ENCODE measurements at places on chromosomes 1 and 21.

DNA sequence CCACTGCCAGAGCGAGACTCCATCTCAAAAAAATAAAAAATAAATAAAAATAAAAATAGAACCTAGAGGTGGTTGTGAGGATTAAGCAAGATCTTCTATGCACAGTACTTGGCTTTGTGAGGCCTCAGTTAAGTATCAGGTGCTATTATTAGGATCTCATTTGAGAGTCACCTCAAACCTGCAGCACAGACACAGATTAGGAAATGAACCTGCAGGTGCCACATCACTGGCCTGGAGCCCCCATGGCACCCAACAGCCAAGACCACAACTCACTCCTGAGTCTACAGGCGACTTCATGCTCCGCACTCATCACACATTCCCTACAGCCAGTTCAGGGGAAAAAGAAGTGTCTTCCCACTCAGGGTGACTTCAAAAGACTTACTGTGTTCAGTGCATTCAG lies 176.8 kb downstream of the SLC45A1 start:
- peak; percentile 84 for DNase-seq

GRCh38 chr1:109488696-109489095 lies 5.0 kb downstream of the ATXN7L2 start:
- DNase-seq, result no peak

DNA sequence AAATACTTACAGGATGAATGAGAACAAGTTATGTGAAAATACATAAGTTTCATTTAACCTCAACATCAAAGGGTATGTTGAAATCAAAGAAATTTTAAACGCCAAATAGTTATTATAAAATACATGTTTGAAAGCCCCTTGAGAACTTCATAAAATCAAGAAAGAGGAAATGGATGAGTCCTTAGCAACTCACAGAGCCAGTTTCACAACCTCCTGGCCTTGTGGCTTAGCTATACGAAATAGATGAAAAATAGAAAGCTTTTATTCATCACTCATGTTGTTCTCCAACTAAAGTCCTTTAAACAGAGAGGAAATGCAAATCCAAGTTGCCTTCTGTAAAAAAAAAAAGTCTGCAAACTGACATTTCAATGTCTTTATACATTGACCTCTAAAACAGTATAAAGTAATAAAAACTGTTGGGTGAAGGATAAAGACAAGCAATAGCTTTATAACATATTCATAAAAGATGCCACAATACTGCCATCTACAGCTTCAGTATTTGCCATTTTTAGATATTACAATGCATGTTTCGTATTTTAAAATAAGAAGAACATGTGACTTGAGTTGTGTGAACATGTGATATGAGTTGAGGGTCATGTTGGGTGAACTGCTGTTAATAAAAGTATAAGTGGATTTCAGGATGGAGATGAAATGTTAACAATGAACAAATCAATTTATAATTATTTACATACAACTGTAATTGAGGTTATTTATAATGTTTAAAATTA lies 847.8 kb downstream of the MRPL39 start:
- no peak for DNase-seq

GRCh38 chr1:226948051-226948450 lies 8.0 kb downstream of the COQ8A start:
- DNase-seq, result no peak

GRCh38 chr1:186375929-186376319 lies 286 bp downstream of the ODR4 start:
- DNase-seq, result no peak

- no peak for DNase-seq
Measured at GRCh38 chr1:178629252-178630154, 95.5 kb upstream of the RALGPS2 start.

GRCh38 chr1:228005511-228006033 lies 1.2 kb upstream of the WNT3A start:
- DNase-seq, result no peak

- peak; percentile 5 for DNase-seq
Measured at GRCh38 chr1:2927393-2928360, 93.6 kb upstream of the ACTRT2 start.

DNA sequence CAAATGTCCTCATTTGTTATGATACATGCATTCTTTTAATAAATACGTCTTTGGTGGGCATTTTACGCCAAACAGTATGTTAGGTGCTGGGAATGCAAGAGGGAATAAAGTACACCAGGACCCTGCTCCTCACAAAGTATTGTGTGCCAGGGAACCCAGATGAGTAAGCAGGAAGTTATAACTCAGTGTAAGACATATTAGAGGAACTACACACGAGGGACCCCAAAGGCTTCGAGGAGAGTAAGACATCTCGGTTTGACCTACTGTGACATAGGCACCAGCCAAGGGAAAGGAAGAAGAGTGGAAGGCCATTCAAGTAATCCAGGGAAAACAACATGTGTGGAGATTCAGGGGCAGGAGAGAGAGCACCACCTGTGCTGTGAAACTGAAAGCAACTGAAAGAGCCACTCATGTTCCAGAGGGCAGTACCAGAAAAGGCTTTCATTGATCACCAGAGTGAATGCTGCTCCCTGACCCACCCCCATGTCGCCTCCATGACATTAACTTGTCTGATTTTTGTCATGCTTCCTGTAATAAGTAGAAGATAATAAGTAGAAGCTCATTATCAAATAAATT lies 542.5 kb upstream of the PKN2 start:
- DNase-seq, result no peak

DNA sequence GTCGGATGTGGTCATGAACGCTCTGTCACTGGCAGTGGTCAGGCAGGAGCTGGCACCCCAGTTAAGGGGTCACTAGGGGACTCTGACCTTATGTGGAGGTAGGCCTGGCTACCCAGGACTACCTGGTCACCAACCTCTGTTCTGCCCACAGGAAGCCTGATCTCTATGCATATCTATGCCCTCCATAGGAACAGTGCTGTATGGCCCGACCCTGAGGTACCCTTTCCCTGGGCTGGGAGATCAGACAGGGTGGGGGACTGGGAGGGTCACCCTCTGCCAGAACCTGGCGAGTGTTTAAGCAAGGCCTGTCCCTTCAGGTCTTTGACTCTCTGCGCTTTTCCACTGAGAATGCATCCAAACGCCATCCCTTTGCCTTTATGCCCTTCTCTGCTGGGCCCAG lies 19.0 kb downstream of the CYP4B1 start:
- no peak for DNase-seq

DNA sequence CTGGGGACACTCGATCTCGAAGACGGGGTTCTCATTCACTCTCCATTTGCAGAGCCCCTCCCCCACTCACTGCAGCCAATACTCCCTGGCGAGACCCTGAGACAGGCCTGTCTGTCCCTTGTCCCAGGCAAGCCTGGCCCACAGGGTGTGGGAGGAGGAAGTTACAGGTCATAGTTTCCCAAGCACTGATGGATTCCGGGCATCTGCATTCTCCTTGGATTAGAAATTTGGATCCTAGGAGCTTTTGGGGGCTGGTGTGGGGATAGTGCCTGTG lies 11.3 kb downstream of the WNT3A start:
- DNase-seq, result no peak

DNA sequence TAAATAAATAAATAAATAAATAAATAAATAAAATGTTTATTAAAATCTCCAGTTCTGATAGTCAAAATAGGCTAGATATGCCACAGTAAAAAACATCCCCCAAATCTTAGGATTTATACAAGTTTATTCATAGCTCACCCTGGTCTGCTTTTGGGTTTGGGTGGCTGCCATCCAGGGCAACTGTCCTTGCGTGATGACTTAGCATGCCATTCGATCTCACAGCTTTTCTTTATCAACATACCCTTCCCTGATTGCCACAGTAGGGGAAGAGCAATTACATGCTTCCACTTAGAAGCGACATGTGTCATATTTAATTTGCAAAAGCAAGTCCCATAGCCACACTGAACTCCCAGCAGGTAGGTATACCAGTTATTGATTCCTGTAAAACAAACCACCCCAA lies 52.7 kb downstream of the TEX35 start:
- no peak for DNase-seq

Measured in OCI-LY7 (cell line).